ENCODE measurements at places on chromosomes 2 and 18. TPM values are rescaled to one million over a fixed set of nuclear protein-coding genes. Genes with fewer than 3 reads are reported as not detected.

TGFA gene
- 2.1 TPM for total RNA-seq

ANO7 gene
- 1.1 TPM for total RNA-seq

MDH1B gene
- total RNA-seq = 0.11 TPM

DNAH6 gene
- total RNA-seq = 0.79 TPM

CPLX4 gene
- not detected for total RNA-seq

- DNase-seq = no peak
Measured at GRCh38 chr2:108922141-108922915, 66.7 kb downstream of the EDAR start.

DNA sequence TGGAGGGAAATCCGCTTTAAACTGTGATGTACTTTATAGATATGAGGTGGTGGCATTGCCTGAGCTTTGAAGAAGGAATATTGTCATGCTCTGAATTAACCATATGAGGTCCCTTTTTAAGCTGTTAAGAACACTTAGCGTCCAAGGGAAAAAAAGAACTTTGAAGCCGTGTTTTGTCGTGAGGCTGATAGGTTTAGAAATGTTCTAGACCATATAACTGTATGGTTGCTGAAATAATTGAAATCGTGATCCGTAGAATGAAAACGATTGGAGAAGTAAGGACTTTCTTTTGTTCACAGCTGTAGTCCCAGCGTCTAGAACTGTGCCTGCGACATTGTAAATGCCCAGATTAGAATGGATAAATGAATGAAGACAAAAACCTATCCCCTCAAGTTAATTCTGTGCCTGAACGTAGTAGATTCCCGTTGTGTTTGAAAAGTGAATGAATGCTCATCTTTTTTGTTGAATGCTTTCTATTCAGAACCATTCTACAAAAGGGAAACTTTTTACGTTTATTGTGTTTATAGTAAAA lies 1.5 kb downstream of the SMCHD1 start:
- no peak for DNase-seq

- peak; percentile 61 for DNase-seq
Measured at GRCh38 chr2:234446404-234447076, 50.3 kb downstream of the ARL4C start.

DNA sequence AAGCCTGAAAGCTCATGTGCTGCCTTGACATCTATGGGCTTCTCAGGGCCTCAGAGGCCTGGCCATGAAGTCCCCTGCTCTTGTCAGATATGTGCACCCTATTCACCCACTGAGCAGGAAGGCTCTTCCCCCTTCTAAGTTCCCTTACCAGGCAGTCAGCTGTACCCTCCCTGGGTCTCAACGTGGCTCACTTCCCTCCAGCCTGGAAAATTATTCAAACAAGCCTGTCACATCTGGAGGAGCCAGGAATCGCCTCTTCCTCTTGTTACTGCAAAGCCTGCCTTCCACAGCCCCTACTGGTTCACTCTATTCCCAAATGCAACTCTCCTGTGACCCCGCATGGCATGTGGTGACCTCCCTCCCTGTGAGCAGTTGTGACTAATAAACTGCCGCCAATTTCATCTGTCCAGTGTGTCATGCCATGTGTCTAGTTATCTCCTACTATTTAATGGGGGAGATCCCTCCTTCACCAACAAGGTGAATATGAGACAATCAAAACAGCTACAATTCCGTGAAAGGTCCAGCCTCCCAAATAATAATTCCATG lies 8.4 kb upstream of the SERPINB8 start:
- DNase-seq = no peak

GRCh38 chr18:50947899-50948298 lies 19.9 kb upstream of the ELAC1 start:
- DNase-seq = no peak

DNA sequence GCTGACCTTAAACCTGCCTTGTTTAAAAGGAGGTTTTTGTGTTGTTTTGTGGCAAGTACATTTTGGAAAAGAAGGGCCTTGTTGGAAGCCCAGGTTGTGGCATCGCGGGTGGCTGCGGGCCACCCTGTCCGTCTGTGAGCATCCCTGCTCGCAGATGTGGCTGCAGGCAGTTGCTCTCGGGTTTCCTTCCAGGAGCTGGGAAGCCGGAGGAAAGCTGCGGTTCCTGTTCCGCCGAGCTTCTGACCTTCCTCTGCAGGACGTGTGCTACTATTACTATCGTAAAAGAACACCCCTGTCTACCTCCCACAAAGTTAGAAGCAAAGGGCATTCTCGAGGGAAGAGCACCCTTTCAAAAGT lies 766 bp downstream of the MFF start:
- peak; percentile 64 for DNase-seq

GRCh38 chr2:233133239-233133638 lies 73.1 kb downstream of the INPP5D start:
- DNase-seq = no peak

DNA sequence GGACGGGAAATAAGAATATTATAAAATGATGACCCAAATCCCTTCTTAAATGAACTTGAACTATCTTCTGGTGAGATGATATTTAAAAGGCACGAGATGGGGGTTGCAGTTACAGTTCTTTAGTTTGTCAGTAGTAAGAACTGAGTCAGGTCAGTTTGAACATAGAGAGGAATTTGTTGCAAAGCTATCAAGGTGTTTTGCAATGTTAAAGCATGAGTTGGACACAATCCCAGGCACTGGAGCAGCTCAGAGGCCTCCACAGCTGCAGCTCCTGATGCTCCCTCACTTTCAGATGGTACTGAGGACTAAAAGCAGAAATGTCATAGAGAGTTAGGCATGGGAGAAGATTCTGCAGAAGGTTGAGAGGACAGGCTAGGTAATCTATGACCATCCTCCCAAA lies 236.0 kb downstream of the BCL2 start:
- DNase-seq = no peak

DNA sequence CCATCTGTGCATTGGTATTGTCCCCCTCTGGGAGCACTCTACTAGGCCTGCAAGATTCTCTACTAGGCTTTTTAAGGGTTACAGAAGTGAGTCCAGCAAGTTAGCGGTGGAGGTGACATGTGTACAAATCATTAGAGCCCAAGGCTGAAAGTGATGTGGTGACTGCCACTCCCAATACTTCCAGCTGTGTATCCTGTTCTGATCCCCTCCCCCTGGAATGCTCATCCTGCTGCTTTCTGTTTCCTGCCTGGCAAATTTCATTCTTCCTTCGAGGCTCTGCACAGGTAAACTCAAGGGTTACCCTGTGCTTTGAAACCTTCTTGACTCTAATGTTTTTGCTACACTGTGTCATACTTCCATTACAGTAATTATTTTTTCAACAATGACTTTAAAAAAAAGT lies 258.5 kb upstream of the REV1 start:
- no peak for DNase-seq

DNA sequence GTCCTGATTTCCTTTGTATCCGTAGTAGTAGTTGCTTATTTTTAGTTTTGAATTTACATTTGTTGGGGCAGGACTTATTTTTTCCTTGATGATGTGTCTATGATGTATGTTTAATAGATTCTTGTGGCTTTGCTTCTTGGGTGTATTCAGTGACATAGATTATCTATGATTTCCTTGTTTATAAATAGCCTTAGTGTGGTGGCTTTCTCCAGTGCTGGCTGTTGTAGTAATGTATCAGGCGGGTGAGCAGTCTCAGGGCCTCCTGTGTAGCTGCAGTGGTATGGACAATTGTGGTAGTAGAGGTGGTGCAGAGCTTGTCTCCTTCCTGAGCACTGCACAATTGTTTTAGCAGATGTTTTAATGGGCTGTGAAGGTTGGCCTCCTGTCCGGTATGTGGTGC lies 60.5 kb downstream of the SMCHD1 start:
- no peak for DNase-seq

GRCh38 chr2:127675331-127676261 lies at the start of gene LIMS2:
Gene LIMS2, minus strand, starts transcription at chr2:127675530. Its CDS starts 506 bp downstream, at chr2:127675024.
- no peak for DNase-seq

GRCh38 chr18:79947881-79948610 lies 3.4 kb downstream of the SLC66A2 start:
- DNase-seq = peak; percentile 72

- DNase-seq = no peak
Measured at GRCh38 chr18:24627644-24628315, 167.3 kb downstream of the HRH4 start.

DNA sequence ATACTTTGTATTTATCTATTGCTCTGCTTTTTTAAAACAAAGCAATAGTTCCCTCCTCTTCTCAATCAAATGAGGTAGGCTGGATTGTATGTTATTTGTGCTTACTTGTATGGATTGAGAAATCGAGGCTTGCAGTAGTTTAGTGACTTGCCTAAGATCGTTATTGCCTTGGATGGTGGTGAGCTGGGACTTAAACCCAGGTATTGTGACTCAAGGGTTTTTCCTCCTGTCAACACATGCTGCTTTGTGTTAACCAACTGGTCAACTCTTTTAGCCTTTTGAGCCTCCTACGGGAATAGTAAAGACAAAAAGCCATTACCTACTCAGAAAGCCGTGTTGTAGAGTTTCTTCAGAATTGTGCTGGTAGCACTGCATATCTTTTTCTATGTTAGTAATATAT lies 95.2 kb upstream of the THUMPD2 start:
- DNase-seq = no peak

DNA sequence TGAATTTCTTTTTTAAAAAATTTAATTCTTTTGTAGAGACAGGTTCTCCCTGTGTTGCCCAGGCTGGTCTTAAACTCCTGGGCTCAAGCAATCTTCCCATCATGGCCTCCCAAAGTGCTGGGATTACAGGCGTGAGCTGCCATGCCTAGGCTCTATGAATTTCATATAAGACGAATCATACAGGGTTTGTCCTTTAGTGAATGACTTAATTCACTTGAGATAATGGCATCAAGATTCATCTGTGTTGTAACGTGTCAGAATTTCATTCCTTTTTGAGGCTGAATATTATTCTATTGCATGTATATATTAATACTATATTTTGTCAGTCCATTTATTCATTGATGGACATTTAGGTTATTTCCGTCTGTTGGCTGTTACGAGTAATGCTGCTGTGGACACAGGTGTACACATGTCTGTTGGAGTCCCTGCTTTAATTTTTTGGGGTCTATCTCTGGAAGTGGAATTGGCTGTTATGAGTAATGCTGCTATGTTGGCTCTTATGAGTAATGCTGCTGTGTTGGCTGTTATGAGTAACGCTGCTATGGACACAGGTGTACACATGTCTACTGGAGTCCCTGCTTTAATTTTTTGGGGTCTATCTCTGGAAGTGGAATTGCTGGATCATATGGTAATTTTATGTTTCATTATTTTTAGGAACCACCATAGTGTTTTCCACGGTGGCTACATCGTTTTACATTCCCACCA lies 210.6 kb downstream of the CAMKMT start:
- no peak for DNase-seq

DNA sequence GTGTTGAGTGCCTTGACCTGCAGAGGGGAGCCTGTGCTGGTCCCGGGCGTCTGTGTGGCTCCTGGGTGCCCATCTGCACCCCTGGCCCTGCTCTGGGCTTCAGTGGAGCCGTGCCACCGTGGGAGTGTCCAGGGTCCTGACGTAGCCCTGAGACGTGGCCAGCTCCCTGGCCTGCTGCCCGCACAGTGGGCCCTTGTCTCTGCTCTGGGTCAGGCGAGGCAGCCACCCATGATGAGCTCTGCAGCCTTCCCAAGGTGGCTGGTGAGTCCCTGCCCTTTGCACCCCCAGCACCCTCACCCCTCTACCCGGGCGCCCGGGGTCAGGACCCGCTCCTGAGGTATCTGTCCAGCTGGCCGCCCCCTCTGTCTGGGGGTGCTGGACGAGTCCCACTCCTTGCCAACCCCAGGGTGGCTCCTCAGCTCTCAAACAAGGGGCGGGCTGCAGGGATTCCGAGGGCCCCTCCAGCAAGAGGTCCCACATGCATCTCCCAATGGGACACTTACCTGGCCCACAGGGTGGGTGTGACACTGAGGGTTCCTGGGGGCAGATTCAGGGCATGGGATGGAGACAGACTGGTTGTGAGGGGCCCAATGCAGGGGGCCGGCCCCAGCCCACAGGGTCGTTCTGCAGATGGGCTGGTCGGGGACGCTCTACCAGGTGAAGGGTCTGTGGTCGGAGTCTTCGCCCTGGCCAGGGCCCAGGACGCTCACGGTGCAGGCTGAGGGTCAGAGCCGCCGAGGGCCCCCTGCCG lies 2.4 kb downstream of the NEU4 start:
- DNase-seq = peak; percentile 88

DNA sequence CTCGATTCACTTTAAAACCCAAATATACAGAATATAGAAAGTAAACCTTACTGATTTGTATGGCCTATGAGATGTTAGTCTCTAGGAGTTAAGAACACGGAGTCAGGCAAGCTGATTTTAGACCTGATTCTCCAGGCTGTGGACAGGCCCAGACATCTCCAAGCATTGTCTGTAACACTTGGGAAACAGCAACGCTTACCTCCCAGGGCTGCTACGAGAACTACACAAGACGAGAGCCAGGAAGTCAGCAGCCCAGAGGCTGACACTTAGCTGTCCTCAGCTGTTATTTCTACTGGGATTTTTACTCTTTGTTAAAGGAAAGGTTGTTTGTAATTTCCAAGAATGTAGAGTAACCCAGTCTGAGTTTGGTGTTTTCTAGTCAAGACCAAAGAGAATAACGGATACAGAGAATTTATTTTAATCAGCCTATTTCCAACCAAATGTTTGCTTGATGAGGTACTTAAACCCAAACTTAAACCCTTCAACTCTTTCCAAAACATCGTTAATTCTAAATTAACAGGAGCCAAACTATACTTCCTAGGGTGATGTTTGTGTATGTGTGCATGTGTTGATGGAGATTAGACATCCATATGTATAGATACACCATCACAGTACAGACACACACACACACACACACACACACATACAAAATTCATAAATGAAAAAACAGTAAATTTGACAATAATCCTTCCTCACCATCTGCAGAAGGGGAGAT lies 123.4 kb downstream of the LAMA1 start:
- no peak for DNase-seq

DNA sequence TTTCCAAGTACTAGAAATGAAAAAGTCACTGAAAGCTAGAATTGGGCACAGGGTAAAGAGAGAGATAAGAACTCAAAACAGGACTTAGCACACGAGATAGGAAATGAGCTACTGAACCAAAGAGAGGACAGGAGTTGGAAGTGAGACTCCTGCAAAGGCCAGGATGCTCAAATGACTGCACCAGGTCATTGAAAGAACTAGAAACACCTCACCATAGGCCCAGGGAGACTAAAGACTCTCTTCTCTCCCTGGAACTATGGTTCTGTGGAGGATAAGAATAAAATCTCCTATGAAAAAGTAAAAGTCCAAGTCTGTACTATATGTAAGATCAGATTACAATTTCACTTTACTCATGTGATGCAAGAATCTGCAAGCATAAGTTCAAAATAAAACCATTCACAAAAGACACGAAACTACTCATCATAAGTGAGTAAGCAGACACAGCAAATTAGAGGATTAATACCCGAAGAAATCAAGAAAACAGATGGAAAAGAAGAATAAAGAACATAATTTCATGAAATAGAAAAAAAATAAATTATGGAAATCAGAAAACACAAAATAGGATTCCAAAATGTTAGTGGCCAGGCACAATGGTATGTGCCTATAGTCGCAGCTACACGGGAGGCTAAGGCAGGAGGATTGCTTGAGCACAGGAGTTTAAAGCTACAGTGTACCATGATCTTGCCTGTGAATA lies 6.5 kb downstream of the NBAS start:
- DNase-seq = no peak

- DNase-seq = no peak
Measured at GRCh38 chr2:28185153-28185552, 207.5 kb upstream of the FOSL2 start.

- no peak for DNase-seq
Measured at GRCh38 chr2:72956936-72957335, 39.6 kb downstream of the EMX1 start.
